ENCODE measurements at places on chromosomes 6 and 20.

GRCh38 chr20:25744261-25744660 lies 47.6 kb upstream of the ZNF337 start:
- no peak overlapping the region for H3K4me3 ChIP-seq
- H3K27ac ChIP-seq: no peak overlapping the region
- no peak for DNase-seq
- no peaks in the 10 kb centered on the region for H3K4me1 ChIP-seq
- no peaks in the 10 kb centered on the region for H3K27me3 ChIP-seq
- H3K36me3 ChIP-seq: no peaks in the 10 kb centered on the region

DNA sequence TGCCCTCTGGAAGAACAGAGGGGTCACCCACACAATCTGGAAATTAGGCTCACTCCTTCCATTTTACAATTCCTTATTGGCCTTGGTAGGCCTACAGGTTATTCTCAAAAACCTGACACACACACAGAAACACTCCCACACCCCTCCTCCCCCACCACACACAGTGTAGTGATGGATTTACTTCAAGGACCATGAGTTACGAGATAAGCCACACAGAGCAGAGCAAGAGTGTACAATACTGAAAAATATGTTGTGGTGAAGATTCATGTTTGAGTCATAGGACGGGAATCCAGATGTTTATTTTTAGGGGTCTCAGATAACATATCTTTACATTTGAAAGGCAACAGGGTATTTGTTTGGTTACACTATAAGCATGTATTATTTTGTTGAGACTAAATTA lies 291.9 kb downstream of the PLCB1 start:
- no peak for DNase-seq
- no peaks in the 10 kb centered on the region for H3K27me3 ChIP-seq
- H3K27ac ChIP-seq: no peak overlapping the region
- H3K4me1 ChIP-seq: no peaks in the 10 kb centered on the region
- H3K4me3 ChIP-seq: no peak overlapping the region

GRCh38 chr6:958488-958887 lies 265.5 kb upstream of the EXOC2 start:
- H3K27ac ChIP-seq: no peak overlapping the region
- no peak overlapping the region for H3K4me3 ChIP-seq
- DNase-seq: no peak
- no peaks in the 10 kb centered on the region for H3K27me3 ChIP-seq
- H3K36me3 ChIP-seq: no peaks in the 10 kb centered on the region

DNA sequence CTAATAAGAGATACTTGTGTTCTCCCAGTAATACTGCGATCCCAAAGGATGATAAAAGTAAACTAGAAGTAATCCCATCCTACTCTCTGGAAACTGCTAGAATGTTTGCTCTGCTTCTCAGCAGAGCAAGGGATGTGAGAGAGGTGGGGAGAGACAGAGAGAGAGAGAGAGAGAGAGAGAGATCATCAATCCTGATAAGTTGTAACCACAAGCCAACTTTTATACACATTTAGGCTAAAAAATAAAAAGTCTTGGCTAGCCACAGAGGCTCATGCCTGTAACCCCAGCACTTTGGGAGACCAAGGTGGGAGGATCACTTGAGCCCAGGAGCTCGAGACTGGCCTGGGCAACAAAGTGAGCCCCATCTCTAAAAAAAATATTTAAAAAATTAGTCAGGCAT lies 16.0 kb upstream of the TRIM38 start:
- H3K27me3 ChIP-seq: no peaks in the 10 kb centered on the region
- no peak overlapping the region for H3K27ac ChIP-seq
- H3K4me3 ChIP-seq: no peak overlapping the region
- DNase-seq: no peak
- no peaks in the 10 kb centered on the region for H3K4me1 ChIP-seq
- no peaks in the 10 kb centered on the region for H3K36me3 ChIP-seq

DNA sequence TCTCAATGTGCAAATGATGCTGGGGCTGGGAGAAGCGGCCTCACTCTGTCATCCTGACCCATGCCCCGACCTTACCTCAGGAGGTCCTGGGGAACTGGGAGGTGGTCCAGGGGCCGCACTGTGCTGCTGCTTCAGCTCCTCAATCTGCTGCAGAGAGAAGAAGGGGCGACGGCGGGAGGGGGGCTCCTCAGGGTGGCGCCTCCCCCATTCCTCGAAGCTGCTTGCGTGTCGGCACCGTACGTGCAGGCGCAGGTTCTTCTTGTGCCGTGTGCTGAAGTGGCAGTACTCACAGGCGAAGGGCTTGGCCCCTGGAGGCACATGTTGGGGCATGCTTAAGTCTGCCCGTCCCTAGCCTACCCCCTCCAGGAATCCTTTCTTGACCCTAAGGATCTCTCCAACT lies 12.9 kb downstream of the ZNF335 start:
- H3K4me1 ChIP-seq: no peaks in the 10 kb centered on the region
- H3K4me3 ChIP-seq: no peak overlapping the region
- no peaks in the 10 kb centered on the region for H3K27me3 ChIP-seq
- H3K36me3 ChIP-seq: peaks cover 7% of the 10 kb centered on the region

DNA sequence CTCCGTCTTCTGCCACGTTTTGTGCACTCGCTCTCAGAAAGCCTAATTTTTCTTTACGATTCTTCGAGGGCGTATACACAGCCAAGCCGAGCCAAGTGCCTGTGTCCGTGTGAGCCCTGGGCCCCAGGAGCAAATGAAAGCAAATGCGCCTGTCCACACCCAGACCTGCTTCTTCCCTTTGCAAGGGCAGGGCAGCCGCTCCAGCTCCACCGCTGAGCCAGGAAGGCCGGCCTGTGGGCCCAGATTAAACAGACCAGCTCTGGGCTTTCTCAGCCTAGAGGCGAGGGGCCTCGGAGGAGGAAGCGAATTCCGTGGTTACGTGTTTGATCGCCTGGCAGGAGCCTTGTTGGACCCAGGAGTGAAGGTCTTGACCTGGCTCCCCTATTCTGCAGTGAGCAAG lies 184.6 kb downstream of the SMOC2 start:
- H3K27ac ChIP-seq: no peak overlapping the region
- DNase-seq: no peak
- H3K36me3 ChIP-seq: no peaks in the 10 kb centered on the region
- H3K4me3 ChIP-seq: no peak overlapping the region

- H3K4me3 ChIP-seq: no peak overlapping the region
- H3K27ac ChIP-seq: no peak overlapping the region
- no peaks in the 10 kb centered on the region for H3K27me3 ChIP-seq
- H3K4me1 ChIP-seq: no peaks in the 10 kb centered on the region
- H3K36me3 ChIP-seq: no peaks in the 10 kb centered on the region
These were observed 64.8 kb upstream of the NRSN1 start for GRCh38 chr6:24060982-24061754.

- H3K27ac ChIP-seq: no peak overlapping the region
- no peaks in the 10 kb centered on the region for H3K27me3 ChIP-seq
- H3K36me3 ChIP-seq: no peaks in the 10 kb centered on the region
- H3K4me1 ChIP-seq: peaks cover 11% of the 10 kb centered on the region
These were observed 26.0 kb upstream of the C6orf62 start for GRCh38 chr6:24744911-24745310.

DNA sequence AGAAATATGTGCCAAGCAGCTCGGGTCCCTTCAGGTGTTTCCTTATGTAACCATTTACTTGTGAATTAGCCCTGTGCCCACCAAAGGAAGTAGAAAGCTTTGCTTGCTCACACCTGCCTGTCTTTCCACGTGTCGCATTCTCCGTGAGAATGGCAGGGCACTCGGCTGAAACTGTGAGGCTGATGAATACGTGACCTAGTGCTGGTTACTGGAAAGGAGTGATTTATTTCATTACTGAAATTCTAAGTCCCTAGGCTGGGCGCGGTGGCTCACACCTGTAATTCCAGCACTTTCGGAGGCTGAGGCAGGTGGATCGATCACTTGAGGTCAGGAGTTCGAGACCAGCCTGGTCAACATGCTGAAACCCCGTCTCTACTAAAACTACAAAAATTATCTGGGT lies 45.9 kb upstream of the TULP1 start:
- H3K27me3 ChIP-seq: no peaks in the 10 kb centered on the region
- no peaks in the 10 kb centered on the region for H3K36me3 ChIP-seq
- H3K27ac ChIP-seq: no peak overlapping the region
- no peak for DNase-seq

DNA sequence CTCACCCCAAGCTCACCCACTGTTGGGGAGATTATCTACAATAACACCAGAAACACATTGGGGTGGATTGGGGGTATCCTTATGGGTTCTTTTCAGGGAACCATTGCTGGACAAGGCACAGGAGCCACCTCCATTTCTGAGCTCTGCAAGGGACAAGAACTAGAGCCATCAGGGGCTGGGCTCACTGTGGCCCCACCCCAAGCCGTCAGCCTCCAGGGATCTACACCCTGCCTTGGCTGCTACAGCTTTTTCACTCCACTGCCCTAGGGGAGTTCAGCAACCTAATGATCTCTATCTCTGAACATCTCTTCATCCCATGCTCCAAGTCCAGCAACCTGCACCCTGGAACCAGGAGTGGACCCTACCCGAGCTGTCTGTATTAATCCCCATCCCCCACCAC lies 21.2 kb downstream of the MAVS start:
- H3K4me3 ChIP-seq: no peak overlapping the region
- H3K4me1 ChIP-seq: peaks cover 6% of the 10 kb centered on the region

GRCh38 chr20:47136782-47137181 lies 219.7 kb downstream of the ZMYND8 start:
- peaks cover 8% of the 10 kb centered on the region for H3K4me1 ChIP-seq
- no peaks in the 10 kb centered on the region for H3K27me3 ChIP-seq

DNA sequence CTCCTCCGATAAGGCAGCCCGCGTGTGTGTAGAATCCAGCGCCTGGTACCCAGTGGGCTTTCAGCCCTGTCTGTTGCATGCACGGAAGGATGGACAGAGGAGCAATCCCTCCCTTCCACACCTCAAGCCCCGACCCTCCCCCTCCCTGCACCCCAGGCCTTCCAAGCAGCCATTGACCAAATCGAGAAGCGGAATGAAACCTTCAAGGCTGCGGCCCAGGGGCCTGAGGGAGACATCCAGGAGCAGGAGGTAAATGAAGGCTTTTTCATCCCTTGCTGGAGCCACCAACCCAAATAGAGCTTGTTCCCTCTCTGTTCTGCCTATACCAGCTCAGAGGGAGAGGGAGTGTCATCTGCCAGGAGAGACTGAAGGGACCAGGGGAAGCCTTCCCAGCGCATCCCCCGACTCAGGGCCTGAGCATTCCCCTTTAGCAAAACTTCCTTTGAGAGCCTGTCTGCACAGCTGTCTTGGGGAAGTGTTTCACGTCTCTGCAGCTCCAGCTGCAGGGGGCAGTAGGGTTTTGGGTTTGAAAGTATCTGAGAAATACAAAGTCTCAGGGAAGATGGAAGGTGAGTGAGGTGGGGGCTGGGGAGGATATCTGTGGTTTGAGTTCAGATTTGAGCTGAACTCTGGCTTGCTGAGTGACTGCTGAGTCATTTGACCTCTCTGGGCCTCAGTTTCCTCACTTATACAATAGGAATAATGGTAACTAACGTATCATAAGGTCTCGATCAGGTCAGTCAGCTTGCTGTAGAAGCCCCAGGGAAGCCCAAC lies 16.1 kb downstream of the FGD2 start:
- no peak overlapping the region for H3K27ac ChIP-seq
- peaks cover 28% of the 10 kb centered on the region for H3K4me1 ChIP-seq
- H3K4me3 ChIP-seq: no peak overlapping the region
- no peaks in the 10 kb centered on the region for H3K27me3 ChIP-seq
- H3K36me3 ChIP-seq: no peaks in the 10 kb centered on the region
- no peak for DNase-seq

- H3K27me3 ChIP-seq: no peaks in the 10 kb centered on the region
- no peak for DNase-seq
- H3K36me3 ChIP-seq: no peaks in the 10 kb centered on the region
- H3K4me3 ChIP-seq: no peak overlapping the region
These were observed 113.3 kb upstream of the ASF1A start for GRCh38 chr6:118780668-118781067.

- no peak for DNase-seq
- H3K4me3 ChIP-seq: no peak overlapping the region
These were observed 26.7 kb upstream of the SRC start for GRCh38 chr20:37319151-37319671.

- H3K27me3 ChIP-seq: no peaks in the 10 kb centered on the region
- H3K36me3 ChIP-seq: no peaks in the 10 kb centered on the region
- no peak overlapping the region for H3K27ac ChIP-seq
These were observed 21.7 kb upstream of the SCML4 start for GRCh38 chr6:107845777-107846176.

DNA sequence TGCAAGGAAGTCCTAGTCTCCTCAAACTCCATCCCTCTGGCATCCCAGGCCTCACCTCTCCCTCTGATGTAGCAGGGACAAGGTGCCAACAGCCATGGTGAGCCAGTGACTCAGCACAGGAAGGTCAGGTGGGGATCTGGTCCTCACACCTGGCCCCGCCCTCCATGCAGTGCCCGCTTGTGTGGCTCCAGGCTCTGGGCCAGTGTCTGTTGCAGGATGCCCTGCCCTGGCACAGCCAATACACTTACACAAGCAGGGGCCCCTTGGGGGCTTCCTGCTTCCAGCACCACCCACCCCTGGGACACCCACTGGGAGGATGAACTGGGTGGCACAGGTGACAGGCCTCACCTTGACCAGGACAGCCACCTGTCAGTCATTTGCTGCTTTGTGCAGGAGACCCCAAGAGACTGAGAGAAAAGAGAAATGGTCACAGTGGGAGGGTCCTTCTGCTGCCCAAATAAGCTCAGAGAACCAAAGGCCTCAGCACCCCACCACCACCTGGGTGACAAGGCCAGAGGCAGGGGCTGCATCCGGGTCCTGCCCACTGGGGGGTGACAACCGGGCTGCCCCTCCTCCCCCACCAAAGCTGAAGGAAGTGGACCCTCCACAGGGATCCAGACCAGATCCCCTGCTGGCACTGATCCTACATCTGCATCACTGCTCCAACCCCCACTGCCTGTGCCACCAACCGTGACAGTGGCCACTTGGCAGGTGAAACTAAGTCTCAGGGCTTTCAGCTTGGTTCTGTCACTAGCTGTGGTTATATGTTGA lies 658.8 kb upstream of the DEFB115 start:
- H3K36me3 ChIP-seq: no peaks in the 10 kb centered on the region
- no peak overlapping the region for H3K27ac ChIP-seq
- no peak overlapping the region for H3K4me3 ChIP-seq
- no peak for DNase-seq

- H3K4me1 ChIP-seq: no peaks in the 10 kb centered on the region
- no peak overlapping the region for H3K27ac ChIP-seq
- H3K36me3 ChIP-seq: no peaks in the 10 kb centered on the region
- H3K27me3 ChIP-seq: no peaks in the 10 kb centered on the region
- DNase-seq: no peak
These were observed 864.2 kb downstream of the KIF16B start for GRCh38 chr20:15708984-15709598.
